ENCODE measurements at places on chromosomes 4 and X.

GRCh38 chr4:107640197-107640596 lies 79.8 kb downstream of the PAPSS1 start:
- no peak for DNase-seq

- DNase-seq: peak; percentile 72
Observed at GRCh38 chrX:129961180-129962083, 21.0 kb upstream of the BCORL1 start.

GRCh38 chr4:135244056-135244455 lies 1042.5 kb upstream of the PABPC4L start:
- DNase-seq: no peak

DNA sequence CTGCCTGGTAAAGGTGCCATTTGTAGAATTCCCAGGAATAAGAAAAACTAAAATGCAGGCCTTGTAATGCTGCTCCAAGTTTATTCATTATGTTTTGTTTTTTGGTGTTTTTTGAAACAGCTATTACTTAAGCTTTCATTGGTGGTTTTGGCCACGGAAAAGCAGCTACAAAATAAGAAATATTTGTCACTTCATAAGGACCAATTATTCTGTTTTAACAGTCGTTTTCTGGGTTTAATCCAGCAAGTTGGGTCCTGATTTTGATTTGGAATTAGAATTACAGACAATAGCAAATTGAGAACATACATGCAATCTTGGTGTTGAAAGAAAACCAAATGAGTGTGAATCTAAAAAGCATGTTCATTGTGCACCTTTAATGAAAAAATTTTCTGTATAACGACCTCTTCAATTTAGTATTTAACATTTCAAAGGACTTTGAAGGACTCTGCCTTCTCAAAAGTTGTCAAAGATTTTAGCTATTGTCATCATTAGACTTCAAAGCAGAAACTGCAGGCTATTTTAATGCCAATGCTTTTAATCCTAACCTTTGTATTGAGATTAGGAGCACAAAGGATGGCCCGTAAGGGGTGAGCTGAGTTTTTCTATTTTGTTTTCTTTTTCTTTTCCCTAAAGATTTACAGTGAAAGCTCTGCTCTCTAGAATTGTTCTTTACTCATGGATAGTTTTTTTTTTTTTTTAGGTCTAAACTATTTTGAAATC lies 26.7 kb upstream of the STOX2 start:
- no peak for DNase-seq

DNA sequence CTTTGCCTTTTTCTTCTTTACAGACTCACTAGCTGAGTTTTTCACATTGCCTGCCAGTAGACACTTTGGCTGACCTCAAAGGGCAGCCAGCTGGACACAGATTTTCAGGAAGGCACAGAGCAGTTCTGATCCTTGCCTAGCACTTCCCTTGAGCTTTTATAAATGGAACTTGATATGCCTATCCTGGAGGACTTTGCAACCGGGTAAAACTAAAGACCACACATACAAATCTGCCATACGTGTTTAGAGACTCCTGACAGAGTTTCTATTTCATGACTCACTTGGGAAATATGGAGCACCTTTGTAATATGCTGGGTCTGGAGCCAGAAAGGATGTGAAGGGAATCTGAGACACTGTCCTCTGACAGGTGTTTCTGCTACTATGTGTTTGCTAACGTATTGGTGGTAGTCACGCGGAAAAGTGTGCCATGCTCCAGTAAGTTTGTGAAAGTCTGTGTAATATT lies 56.7 kb upstream of the RASSF6 start:
- no peak for DNase-seq

Measured in WTC11 (cell line).